ENCODE measurements at places on chromosomes 12 and 14.

DNA sequence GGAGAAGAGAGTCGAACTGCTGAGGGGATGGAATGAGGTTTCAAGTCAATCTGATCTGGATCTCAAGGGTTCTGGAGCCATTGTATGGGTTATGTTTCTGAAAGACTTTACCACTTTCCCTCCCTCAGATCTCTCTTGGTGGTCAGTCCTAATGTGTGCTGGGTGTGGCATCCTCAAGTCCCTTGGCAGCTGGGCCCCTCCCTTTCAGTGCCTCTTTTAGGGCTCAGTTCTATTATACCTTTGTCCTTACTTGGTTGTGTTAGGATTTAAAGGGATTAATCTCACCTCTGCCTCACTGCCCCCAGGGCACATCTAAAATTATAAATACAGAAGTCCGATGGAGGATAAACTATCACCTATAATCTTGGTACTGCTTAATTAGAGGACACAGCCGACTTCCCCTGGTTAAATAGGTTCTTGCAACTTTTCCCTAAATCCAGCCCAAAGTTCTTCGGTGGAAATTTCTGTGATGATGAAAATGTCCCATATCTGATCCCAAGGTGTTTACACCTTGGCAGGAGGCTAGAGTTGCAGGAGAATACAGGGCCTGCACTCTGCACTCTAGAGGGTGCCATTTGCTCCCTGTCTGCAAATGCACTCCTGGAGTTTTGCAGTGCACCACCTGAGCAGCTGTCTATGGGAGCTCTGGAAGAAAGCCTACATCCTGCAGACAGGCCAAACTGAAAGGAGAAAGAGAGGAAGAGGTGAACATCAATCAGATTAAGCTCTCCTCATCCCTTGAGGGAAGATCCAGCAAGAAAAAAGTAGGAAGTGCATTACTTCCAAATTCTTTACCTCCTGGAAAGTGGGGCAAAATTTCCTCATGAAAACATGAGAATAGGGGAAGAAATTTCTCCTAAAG, 106.8 kb downstream of the NUAK1 start:
- DNase-seq = no peak

DNA sequence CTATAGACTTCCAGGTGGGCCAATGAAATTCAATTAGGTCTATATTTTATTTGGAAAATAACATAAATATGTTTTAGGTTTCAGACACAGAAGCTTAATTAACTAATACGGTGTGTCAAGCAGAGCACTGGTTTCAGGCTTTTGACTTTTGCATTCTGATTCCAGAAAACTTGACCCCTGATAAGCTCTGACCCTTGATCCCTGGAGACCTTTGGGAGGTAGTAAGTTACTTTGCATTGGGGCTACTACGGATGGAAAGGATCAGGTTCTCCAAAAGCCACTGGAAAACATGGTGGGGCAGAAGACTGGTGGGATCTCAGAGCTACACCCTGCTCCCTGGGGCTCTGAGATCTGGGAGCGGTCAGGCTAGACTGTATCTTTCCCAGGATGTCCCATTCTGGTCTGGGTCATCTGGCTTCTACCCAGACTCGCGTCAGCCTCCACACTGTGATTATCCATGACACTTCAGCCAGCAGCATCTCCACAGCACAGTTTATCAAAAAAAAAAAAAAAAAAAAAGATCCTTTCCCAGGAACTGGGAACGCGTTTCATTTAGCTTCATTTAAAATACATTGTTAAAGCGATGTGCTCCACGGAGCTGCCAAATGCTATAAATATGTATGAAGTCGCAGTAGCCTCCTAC, 17.8 kb upstream of the EMP1 start:
- DNase-seq = no peak

- DNase-seq = no peak
Measured at GRCh38 chr14:55434805-55435174, 5.6 kb downstream of the TBPL2 start.

DNA sequence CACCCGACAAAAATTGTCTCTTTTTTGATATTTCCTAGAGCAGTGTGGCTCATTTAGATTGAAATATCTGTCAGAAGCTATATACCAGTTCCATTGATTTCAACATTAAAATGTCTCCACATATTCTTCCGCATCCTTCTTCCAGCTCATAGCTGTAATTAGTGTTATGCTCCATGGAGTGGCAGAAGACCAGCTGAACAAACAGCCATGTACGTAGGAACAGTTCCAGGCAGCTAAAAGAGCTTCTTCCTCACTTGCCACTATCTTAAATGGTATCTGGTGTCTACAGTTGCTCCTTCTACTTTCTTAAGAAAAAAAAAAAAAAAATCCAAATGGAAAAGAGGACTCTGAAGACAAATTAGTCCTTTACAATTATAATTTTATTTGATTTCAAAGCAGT, 848.0 kb downstream of the DIO2 start:
- no peak for DNase-seq

DNA sequence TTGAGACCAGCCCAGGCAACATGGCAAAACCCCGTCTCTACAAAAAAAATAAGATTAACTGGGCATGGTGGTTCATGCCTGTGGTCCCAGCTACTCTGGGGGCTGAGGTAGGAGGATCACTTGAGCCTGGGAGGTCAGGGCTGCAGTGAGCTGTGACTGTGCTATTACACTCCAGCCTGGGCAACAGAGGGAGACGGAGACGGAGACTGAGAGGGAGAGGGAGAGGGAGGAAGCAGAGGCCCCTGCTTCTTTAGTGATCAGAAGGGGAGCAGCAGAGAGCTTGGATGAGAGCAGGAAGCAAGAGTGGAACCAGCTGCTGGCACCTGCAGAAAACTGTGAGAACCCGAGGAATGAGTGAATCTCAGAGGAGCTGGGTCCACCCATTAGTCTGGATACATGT, 45.9 kb downstream of the ISCA2 start:
- no peak for DNase-seq

GRCh38 chr14:102903889-102904512, 18.5 kb upstream of the AMN start:
- no peak for DNase-seq

DNA sequence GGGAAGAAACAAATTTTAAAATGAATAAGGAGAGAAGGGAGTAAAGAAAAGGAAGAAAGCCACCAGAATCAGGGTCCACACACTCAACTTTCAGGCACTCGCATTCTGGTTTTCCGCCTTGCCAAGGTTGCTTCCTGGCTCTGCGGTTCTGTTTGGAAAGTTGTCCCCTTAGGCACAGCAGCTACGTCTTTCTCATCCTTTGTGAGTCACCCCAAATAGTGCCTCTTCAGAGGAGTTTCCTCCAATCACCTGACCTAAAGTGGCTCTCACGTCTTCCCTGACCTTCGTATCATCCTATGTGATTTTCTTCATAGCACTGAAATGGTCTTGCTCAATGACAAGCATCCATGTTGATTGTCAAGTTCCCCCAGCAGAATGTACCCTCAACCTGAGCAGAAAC, 99.5 kb upstream of the TMCC3 start:
- DNase-seq = no peak

- peak; percentile 74 for DNase-seq
Measured at GRCh38 chr14:31419967-31420318, 407 bp downstream of the HEATR5A start.

DNA sequence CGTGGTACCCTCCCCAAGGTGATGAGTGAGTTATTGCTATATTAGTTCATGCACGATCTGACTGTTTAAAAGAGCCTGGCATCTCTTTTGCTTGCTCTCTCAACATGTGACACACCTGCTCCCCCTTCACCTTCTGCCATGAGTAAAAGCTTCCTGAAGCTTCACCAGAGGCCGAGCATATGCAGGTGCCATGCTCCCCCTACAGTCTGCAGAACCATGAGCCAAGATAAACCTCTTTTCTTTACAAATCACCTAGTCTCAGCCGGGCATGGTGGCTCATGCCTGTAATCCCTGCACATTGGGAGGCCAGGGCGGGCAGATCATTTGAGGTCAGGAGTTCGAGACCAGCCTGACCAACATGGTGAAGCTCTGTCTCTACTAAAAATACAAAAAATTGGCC, 61.8 kb downstream of the RNFT2 start:
- no peak for DNase-seq

- no peak for DNase-seq
Measured at GRCh38 chr12:116278279-116278626, 760 bp upstream of the MED13L start.

DNA sequence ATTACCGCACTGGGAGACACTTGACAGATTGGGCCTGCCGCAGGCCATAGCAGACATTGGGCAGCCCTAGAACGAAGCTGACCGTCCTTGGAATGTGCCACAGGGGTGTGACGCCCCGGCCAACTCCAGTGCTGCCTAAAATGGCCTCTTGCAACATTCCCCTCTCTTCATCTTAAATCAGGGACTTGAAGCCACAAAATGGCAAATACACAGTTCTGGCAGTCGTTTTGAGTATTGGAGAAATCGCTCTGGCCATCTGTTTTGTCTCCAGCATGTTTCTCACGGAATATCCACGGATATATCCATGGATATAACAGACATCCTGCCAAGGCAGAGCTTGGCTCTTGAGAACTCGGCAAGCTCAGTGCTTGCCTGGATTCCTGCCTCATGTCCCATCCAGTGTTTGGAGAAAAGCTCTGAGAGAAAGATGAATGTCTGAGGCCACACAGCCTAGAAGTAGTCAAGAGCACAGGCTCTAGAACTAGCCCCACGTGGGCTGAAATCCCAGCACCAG, 158.4 kb downstream of the CHST11 start:
- DNase-seq = no peak

- no peak for DNase-seq
Measured at GRCh38 chr14:43483415-43483814, 1023.7 kb downstream of the FSCB start.

- DNase-seq = no peak
Measured at GRCh38 chr12:3047961-3048360, 29.2 kb upstream of the TSPAN9 start.

- peak; percentile 67 for DNase-seq
Measured at GRCh38 chr12:124930586-124930985, 16.1 kb upstream of the UBC start.

DNA sequence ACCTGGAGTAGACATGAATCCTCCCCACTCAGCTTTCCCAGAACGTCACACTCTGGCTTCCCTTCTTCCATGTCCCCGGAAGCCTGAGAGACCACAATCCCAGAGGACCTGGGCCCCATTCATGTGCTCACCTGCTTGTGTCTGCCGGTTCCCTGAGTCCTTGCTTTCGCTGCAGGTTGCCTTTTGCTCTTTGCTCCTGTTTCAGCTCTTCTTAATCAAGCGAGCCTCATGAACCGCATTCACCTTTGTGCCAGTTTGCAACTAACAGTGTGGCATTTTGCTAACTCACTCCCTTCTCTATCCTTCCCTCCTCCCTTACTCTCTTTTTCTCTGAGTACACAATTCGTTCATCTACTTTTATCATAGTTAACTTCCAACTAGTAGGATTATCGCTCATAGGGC, 23.1 kb downstream of the ENTPD5 start:
- DNase-seq = no peak

DNA sequence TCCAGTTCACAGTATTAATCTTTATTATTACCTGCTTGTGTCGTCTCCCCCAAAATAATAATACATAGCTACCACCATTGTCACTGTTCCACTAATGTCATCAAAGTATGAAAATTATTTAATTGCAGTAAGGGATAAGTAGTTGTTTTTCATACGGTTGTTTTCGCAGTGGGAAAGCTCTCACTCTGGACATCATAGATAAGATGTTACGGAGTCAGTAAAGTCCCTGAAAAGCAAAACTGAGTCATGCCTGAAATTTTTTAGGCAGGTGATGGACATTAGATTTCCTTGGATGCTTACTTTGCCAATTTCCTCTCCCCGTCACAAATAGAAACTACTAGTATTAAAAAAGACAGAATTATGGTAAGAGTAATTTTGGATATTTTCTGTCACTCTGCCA, 13.2 kb downstream of the PNP start:
- DNase-seq = no peak

- no peak for DNase-seq
Measured at GRCh38 chr14:86050757-86051156, 520.8 kb downstream of the FLRT2 start.

DNA sequence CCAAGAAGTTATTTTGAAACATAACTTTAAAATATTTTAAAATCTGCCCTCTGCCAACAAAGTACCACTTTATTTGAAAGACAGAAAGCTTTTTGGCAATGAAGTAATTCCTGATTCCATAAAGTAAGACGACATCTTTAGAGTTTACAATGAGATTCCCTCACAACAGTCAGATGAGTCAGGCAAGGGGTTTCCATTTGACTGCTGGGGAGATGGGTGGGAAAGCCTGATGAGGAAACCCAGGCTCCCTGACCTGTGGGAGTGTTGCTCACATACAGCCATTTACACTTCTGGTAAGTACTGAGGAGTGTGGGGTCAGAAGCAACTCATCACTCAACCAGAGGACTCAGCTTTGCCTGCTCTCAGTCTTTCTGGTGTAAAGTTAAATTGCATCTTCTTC, 10.2 kb downstream of the KITLG start:
- peak; percentile 52 for DNase-seq

DNA sequence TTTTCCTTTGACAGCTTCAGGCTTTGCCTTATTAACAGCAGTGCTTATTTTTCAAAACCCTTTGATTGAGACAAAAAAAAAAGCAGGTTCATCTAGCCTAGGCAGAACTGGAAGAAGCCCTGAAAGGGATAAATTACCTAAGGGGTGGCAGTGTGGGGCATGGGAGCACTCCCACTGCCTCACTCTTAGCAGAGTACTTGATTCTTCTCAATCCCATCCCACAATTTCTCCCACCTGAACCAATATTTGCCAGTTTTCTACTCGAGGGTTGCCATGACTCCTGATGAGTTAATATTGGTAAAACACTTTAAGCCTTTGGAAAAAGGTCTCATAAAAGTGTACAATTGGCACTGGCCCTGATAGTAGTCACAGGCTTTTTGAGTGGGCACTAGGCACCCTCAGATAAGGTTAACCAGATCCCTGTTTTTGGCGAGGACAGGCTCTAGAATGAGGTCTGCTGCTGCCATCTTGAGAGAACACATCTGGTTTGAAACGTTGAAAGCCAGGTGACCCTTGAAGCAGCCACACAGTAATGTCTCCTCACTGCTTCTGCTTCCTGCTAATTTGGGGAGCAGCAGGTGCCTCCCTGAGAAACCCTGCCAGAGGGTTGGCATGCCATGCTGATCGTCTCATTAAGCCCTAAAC, 320.0 kb downstream of the RAD51B start:
- DNase-seq = no peak

- no peak for DNase-seq
Measured at GRCh38 chr14:91946622-91947474, 646 bp downstream of the FBLN5 start.

DNA sequence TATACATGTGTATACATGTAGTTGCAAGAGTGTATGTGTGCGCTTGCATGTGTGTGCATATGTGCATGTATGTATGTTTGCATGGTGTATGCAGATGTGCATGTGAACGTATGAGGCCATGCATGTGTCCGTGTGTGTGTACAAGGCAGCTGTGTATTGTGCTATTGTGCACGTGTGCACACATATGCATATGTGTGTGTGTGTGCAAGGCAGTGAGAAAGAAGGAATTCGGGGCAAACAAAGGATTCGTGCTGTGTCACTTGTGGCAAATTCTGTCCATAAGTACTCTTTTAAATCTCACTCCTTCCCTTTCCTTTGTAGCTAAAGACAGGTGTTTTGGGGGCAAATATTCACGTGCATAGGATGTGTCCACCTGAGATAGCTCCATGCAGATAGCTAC, 227.1 kb downstream of the VRK1 start:
- DNase-seq = no peak
